T-helper 17 cell (primary cell): ENCODE measurements at places on chromosomes 11 and 22. TPM values are rescaled to one million over a fixed set of nuclear protein-coding genes. Genes with fewer than 3 reads are reported as not detected.

GRCh38 chr22:41347066-41347859 is 34.5 kb upstream of the TEF start:
- peaks cover 4% of the 10 kb centered on the region for H3K4me1 ChIP-seq
- H3K36me3 ChIP-seq: peaks cover 7% of the 10 kb centered on the region
- DNase-seq: no peak
- no peak overlapping the region for H3K27ac ChIP-seq
- H3K4me3 ChIP-seq: no peak overlapping the region

DNA sequence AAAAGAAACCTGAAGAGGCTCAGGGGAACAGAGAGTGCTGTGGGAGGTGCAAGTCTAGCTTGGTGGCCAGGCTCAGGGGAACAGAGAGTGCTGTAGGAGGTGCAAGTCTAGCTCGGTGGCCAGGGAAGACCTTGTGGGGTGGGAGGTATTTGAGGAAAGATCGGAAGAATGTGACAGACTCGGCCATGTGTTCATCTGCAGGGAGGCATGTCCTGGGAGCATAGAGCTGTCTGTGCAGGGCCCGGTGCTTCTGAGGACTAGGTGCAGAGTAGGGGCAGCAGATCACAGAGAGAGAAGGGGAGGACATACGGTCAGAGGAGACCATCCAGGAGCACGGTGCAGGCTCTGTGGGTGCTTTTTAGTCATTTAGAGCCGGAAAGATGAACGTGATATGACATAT is 10.8 kb downstream of the IFITM10 start:
- DNase-seq: no peak
- no peak overlapping the region for H3K27ac ChIP-seq
- H3K36me3 ChIP-seq: peaks cover 6% of the 10 kb centered on the region
- no peak overlapping the region for H3K4me3 ChIP-seq
- H3K27me3 ChIP-seq: peaks cover 6% of the 10 kb centered on the region

GRCh38 chr11:94325681-94326080 is 21.3 kb downstream of the IZUMO1R start:
- H3K27ac ChIP-seq: no peak overlapping the region
- peaks cover 2% of the 10 kb centered on the region for H3K4me1 ChIP-seq
- no peak overlapping the region for H3K4me3 ChIP-seq
- peak; percentile 26 for DNase-seq
- no peaks in the 10 kb centered on the region for H3K36me3 ChIP-seq

DNA sequence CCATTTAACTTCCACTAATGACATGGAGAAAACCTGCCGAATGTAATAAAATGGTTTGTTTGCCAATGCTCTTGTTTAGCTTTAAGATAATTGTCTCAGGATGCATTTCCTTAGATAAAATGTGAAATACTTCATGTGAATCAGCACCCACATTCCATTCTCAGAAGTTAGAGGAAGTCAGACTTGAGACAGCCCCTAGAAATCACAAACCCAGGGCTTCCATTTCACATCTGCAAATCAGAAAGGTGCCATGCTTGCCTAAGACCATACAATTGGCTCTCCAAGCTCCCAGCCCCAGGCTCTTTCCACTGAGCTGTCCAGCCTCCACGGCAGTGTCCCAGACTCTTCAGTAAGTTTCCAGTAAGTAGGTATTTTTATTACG is 35.6 kb upstream of the ADORA2A start:
- no peak overlapping the region for H3K4me3 ChIP-seq
- no peak overlapping the region for H3K27ac ChIP-seq
- H3K36me3 ChIP-seq: peaks cover 5% of the 10 kb centered on the region
- H3K4me1 ChIP-seq: peaks cover 3% of the 10 kb centered on the region
- H3K27me3 ChIP-seq: no peaks in the 10 kb centered on the region
- DNase-seq: no peak

GRCh38 chr11:30387891-30388861 is 65.3 kb downstream of the ARL14EP start:
- H3K4me1 ChIP-seq: no peaks in the 10 kb centered on the region
- H3K27me3 ChIP-seq: peaks cover 6% of the 10 kb centered on the region
- H3K4me3 ChIP-seq: no peak overlapping the region
- no peak for DNase-seq
- no peak overlapping the region for H3K27ac ChIP-seq

GRCh38 chr22:50417411-50418210 is 57.2 kb downstream of the SBF1 start:
- no peaks in the 10 kb centered on the region for H3K27me3 ChIP-seq
- no peak overlapping the region for H3K4me3 ChIP-seq
- H3K4me1 ChIP-seq: no peaks in the 10 kb centered on the region
- no peak for DNase-seq
- H3K27ac ChIP-seq: peak overlapping the region; percentile 43

GRCh38 chr11:122304973-122305372 is 189.0 kb upstream of the BLID start:
- DNase-seq: no peak
- H3K4me1 ChIP-seq: no peaks in the 10 kb centered on the region
- no peaks in the 10 kb centered on the region for H3K36me3 ChIP-seq
- no peak overlapping the region for H3K27ac ChIP-seq
- H3K27me3 ChIP-seq: peaks cover 22% of the 10 kb centered on the region

GRCh38 chr11:74683279-74683871 is 47.9 kb downstream of the CHRDL2 start:
- peaks cover 6% of the 10 kb centered on the region for H3K4me1 ChIP-seq
- DNase-seq: no peak
- H3K4me3 ChIP-seq: no peak overlapping the region
- no peak overlapping the region for H3K27ac ChIP-seq
- H3K27me3 ChIP-seq: peaks cover 47% of the 10 kb centered on the region

- H3K27ac ChIP-seq: peak overlapping the region; percentile 99
- peak overlapping the region; percentile 96 for H3K4me3 ChIP-seq
- H3K27me3 ChIP-seq: no peaks in the 10 kb centered on the region
Observed at GRCh38 chr11:64268025-64268892, 16.2 kb downstream of the BAD start.

The PLAAT2 gene
- 0.63 TPM for total RNA-seq

The SHISA8 gene
- total RNA-seq: not detected

The KIAA1671 gene
- 1.4 TPM for total RNA-seq
